Spleen (tissue), 13 donors: ENCODE measurements at places on chromosomes 1 and 21. TPM values are rescaled to one million over a fixed set of nuclear protein-coding genes. Genes with fewer than 3 reads are reported as not detected.

REN gene
- total RNA-seq, result not detected

LHX8 gene
- not detected for total RNA-seq

CELA3B gene
- 1.8 TPM for total RNA-seq

PDE4B gene
- total RNA-seq, result 88.2 TPM

KPRP gene
- total RNA-seq, result not detected

UTS2 gene
- total RNA-seq, result 0.81 TPM

ARHGAP29 gene
- total RNA-seq, result 93.7 TPM

ATP1A2 gene
- 0.20 TPM for total RNA-seq

LAPTM5 gene
- total RNA-seq, result 724 TPM

RCC1 gene
- 17.0 TPM for total RNA-seq

TFF2 gene
- not detected for total RNA-seq

CLEC20A gene
- total RNA-seq, result 1.5 TPM

THEMIS2 gene
- 273 TPM for total RNA-seq

GRIK1 gene
- 0.17 TPM for total RNA-seq

SH3GLB1 gene
- 86.8 TPM for total RNA-seq

CASQ2 gene
- total RNA-seq, result 0.26 TPM

LAX1 gene
- 14.6 TPM for total RNA-seq

WNT3A gene
- total RNA-seq, result not detected

COPA gene
- total RNA-seq, result 136 TPM

EXOSC10 gene
- 53.8 TPM for total RNA-seq

CYP4Z1 gene
- total RNA-seq, result not detected

KIRREL1 gene
- total RNA-seq, result 24.5 TPM

C1QB gene
- total RNA-seq, result 2,128 TPM

WNT9A gene
- 1.2 TPM for total RNA-seq

RGL1 gene
- total RNA-seq, result 75.0 TPM

ANGPTL3 gene
- not detected for total RNA-seq

PTGFRN gene
- total RNA-seq, result 11.9 TPM

CD244 gene
- total RNA-seq, result 21.8 TPM

SEMA4A gene
- 36.8 TPM for total RNA-seq

MAP10 gene
- 3.8 TPM for total RNA-seq

PTPRF gene
- 14.8 TPM for total RNA-seq

GJB5 gene
- total RNA-seq, result not detected

NOS1AP gene
- total RNA-seq, result 0.23 TPM

PSMB4 gene
- 202 TPM for total RNA-seq

PYHIN1 gene
- total RNA-seq, result 17.3 TPM

KCNJ9 gene
- total RNA-seq, result not detected

MATN1 gene
- not detected for total RNA-seq

TRIM58 gene
- 11.3 TPM for total RNA-seq

FABP3 gene
- total RNA-seq, result 25.0 TPM

PDPN gene
- total RNA-seq, result not detected

LYPD8 gene
- total RNA-seq, result not detected

CACHD1 gene
- 16.1 TPM for total RNA-seq
